Glomerular endothelial cell (primary cell): ENCODE measurements at places on chromosomes 16 and 17.

DNA sequence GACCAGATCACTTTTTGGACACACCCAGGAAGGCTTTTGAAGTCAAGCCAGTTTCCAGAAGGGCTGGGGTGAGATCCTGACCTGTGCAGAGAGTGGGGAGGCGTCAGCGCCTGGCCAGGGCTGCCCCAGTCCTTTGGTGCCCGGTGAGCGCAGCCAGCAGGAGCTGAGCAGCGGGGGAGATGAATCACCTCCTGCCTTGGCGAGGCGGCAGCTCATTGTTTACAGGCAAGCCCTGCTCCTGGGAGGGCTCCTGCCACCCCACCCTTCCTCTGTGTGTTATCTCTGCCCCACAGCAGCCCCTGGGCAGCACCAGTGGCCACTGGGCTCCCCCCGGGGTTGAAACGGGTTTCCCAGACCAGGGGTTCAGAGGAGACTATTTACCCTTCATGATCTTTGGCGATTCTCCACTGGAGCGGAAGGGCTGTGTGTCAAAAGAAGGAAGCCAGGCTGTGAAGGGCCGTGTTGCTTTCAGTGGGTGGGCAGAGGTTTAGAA is 14.1 kb upstream of the ITGB4 start:
- no peak for DNase-seq

GRCh38 chr16:8537691-8538342 is 52.5 kb downstream of the TMEM114 start:
- DNase-seq = no peak

DNA sequence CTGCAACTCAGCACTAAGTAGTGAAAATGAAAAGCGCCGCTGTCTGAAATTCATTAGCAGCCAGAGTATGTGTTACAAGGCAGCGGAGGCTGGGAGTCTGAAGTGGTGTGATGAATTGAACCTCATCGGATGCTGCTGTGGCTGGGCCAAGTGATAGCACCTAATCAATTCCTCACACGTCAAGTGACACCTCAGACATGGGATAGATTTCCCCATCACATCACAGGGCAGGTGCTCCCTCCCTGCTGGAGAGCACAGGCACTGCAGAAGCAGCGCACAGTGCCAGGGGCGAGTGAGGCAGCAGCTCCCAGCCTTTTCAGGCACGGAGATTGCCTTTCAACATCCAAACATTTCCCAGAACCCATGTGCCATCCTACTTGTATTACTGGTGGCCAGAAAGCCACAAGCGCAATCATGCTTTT is 32.2 kb downstream of the DRC3 start:
- DNase-seq = no peak

GRCh38 chr16:70730944-70731343 is 45.1 kb upstream of the MTSS2 start:
- DNase-seq = no peak

- DNase-seq = no peak
Measured at GRCh38 chr16:31874366-31875111, 932 bp downstream of the ZNF267 start.

DNA sequence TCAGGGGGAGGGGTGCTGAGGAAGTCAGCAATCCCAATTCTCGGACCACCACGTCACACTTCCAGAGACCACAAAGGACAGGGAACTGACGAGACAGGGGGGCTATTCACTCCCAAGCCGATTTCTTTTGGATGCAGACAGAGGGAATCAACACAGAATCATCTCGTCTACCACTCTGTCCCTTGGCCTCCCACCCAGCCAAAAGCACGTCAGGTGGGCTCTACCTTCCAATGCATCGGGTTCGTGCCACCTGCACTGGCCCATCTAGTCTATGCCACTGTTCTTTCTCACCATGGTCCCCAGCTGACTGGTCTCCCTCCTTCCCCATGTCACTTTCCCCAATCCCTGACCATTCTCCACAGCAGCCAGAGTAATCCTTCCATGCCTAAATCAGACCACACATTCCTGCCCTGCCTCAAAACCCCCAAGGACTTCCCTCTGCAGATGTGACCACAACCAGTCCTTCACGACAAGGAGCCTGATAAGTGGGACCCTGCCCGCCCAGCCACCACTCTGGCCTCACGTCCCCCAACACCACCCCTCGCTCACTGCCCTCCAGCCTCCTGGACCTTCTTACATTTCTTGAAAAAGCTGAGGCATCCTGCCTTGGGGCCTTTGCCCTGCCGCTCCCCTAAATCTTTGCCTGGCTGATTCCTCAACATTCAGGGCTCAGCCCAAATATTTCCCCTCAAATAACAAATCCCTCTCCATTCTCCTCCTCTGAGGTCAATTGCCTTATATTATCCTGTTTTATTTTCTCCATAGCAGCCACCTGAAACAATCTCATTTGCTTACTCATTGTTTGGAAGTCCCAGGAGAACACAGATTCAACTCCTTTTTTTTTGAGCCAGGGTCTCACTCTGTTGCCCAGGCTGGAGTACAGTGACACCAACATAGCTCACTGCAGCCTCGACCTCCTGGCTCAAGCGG is 70.4 kb downstream of the IL21R start:
- no peak for DNase-seq

DNA sequence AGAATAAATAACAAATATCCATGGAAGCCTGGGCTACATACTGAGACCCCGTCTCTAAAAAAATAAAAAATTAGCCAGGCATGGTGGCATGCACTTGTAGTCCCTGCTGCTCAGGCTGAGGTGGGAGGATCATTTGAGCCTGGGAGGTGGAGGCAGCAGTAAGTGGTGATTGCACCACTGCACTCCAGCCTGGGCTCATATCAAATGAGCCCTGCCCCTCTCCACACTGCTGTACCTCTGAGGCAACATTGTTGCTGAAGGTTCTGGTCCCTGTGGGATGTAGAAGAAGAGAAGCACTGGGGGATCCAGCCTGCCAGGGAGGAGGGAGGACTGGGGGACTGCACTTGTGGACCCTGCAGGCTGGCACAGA is 11.4 kb upstream of the ARHGAP23 start:
- DNase-seq = no peak

- no peak for DNase-seq
Measured at GRCh38 chr17:33955461-33955860, 299.6 kb upstream of the CCL2 start.

- no peak for DNase-seq
Measured at GRCh38 chr17:321386-321941, 31.1 kb downstream of the RPH3AL start.

DNA sequence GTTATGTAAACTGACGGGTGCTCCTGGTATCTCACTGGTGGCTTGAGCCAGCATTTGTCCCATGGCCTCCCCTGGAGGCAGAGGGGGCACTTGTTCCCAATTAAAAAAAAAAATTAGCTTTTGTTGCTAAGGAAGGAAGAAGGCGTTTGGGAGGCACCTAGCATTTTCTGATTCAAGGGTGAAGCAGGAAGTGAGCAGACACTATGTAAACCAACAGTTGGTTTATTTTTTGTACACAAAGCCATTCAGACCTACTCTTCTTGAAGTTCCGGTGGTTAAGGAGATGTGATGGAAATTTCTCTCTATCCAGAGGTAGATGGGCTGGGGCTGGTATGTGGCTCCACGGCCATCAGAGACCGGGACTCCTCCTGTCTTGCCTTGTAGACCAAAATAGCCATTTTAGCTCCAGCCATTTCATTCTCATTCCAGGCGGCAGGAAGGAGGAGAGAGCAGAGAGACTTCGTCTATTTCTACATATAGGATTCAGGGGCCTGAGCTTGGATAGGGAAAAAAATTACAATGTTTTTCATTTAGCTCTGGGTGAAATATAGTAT is 103.0 kb downstream of the SNX29 start:
- DNase-seq = no peak

DNA sequence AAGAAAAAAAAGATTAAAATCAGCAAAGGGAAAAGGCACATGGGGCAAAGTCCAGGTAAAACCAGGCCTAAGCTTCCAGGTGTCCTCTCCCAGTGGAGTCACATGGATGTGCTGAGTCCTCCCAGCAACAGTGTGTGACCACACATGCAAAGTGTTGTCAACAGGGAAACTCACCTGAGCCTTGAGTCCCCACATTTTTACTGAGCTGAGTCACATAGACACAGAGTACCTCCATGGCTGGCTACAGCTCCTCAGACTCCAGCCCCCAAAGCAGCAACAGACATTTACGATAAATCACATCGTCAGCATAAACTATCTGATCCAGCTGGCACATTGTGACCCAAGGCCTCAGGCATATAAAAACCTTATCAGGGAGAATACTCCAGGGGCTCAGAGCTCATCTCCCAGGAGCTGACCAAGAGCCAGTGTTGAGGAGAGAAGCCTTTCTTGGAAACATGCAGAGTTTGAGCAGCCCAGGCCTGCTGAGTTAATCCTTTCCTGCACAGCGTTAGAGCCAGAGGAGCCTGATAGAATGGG is 20.5 kb downstream of the ERCC4 start:
- no peak for DNase-seq

GRCh38 chr16:46583036-46583435 is 38.1 kb downstream of the SHCBP1 start:
- DNase-seq = no peak

DNA sequence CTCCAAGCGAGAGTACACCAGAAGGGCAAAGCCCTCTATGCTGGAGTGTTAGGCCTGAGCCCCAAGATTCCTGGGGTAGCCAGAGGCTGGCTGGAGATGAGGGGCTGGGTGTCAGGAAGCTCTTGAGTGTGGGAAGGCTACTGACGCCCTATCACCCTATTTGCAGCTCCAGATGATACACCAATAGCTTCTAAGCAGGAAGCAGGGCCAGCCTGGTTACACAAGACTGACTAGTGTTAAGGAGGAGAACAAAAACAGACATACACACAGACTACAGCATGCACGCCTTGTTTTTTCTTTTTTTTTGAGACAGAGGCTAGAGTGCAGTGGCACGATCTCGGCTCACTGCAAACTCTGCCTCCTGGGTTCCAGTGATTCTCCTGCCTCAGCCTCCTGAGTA is 15.9 kb downstream of the POLR3K start:
- no peak for DNase-seq

GRCh38 chr16:46839986-46840443 is 9.0 kb upstream of the C16orf87 start:
- DNase-seq = no peak

GRCh38 chr17:45123930-45124796 is 8.2 kb downstream of the PLCD3 start:
- DNase-seq = no peak

DNA sequence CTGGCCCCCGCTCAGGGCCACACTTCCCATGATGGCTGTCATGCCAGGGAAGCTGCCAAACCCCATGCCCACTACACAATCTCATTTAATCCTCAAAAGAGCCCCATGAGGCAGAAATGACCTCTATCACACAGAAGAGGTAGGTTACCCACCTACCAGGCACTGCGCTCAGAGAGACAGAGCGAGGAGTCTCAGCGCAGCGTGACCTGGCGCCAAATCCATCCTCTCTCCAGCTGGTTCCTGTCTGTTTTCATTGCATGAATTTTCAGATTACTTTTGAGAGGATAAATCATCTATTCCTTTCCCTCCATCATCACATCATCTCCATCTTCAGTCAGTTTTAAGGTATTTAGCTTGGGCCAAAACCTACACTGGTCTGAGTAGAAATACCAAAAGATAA is 101.5 kb upstream of the DNAH17 start:
- no peak for DNase-seq

GRCh38 chr16:87618216-87618615 is 15.9 kb downstream of the JPH3 start:
- DNase-seq = no peak

DNA sequence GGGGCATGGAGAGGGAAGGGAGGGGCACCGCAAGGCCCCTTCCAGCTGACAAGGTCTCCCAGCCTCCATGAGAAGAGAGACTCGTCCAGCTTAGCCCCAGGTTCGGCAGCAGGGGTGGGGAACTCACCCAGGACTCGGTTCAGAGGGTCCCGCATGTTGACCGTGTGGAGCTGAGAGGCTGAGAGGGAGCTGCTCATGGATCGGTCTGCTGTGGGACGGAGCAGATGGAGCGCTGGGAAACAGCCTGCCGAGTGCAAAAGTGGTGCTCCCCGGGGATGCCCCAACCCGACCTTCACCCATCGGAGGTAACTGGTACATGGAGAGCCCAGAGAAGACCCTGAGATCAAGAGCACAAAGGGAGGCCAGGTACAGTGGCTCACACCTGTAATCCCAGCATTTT is 4.9 kb downstream of the CSF3 start:
- no peak for DNase-seq

- DNase-seq = no peak
Measured at GRCh38 chr17:1206026-1206777, 26.4 kb upstream of the ABR start.

DNA sequence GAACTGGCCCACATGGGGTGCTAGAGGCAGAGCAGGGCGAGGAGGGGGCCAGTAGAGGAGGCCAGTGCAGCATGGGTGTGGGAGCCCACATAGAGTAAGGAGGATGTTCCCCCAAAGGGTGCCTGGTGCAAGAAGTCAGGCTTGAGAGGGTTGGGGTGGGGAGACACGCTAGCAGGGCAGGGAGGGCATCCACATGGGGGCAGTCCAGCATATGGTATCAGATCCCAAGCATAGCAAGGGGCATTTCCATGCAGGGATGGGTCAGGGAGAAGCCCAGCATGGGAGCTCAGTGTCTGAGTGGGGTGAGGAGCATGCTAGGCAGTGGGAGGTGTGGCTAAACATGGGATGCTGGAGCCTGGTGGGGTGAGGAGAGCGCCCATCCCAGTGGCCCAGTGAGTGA is 213.7 kb downstream of the COPRS start:
- DNase-seq = no peak

DNA sequence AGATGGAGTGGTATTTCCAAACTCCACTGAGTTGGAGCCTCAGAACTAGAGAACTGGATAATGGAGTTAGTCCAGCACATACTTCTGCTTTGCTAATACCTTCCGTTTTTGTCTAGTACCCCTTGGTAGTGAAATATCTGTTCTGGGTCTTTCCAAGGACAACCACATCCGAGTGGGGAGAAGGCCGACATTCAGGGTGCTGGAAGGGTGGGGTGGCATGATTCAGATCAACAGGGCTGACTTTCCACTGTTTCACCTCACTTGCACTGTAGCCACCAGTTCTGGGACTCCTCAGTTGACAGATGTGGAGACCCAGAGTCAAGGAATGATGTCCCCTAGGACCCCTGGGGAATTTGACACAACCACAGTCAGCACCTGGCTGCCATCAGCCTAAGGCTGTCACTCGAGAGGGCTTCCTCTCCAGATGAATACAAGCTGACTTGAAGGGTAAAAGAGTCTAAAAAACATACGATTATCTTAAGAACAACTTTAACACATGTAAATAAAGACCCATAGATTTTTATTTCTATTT is 84.8 kb upstream of the HNF1B start:
- DNase-seq = no peak

- no peak for DNase-seq
Measured at GRCh38 chr16:57643147-57643874, 14.9 kb downstream of the ADGRG1 start.

GRCh38 chr16:49778202-49778930 is 77.5 kb downstream of the ZNF423 start:
- no peak for DNase-seq
